ENCODE measurements at places on chromosomes 3 and 15. TPM values are rescaled to one million over a fixed set of nuclear protein-coding genes. Genes with fewer than 3 reads are reported as not detected.

Gene TERC
- 18.4 TPM for total RNA-seq

Gene SSUH2
- 0.15 TPM for total RNA-seq

- H3K4me1 ChIP-seq: peaks cover 3% of the 10 kb centered on the region
- H3K4me3 ChIP-seq: no peak overlapping the region
- no peak for DNase-seq
- H3K27me3 ChIP-seq: no peaks in the 10 kb centered on the region
- H3K36me3 ChIP-seq: peaks cover 14% of the 10 kb centered on the region
These were observed 24.1 kb downstream of the ZBTB38 start for GRCh38 chr3:141392416-141392815.

GRCh38 chr3:53243165-53243564 is 12.7 kb downstream of the TKT start:
- no peak overlapping the region for H3K27ac ChIP-seq
- H3K36me3 ChIP-seq: peaks cover 27% of the 10 kb centered on the region
- peaks cover 36% of the 10 kb centered on the region for H3K4me1 ChIP-seq
- no peak for DNase-seq
- H3K27me3 ChIP-seq: no peaks in the 10 kb centered on the region
- no peak overlapping the region for H3K4me3 ChIP-seq

DNA sequence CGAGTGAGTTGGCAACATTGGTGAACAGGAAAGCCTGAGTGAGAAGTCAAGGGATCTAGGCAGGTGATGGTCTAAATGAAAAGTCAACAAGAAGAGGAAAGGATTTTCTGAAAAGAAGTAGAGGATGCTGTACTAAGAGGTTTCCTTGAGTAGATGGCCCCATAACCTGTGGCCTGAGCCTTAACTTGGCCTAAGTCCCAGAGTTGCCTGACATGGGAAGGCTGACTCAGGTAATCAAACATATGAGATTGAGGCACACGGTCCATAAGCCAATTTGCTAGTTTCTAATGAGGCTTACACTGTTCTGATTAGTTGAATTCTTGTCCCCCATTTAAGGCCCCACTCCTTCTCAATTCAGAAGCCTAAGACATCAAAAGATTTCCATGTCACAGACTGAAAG is 262.5 kb upstream of the LMCD1 start:
- H3K27me3 ChIP-seq: no peaks in the 10 kb centered on the region
- no peak for DNase-seq
- H3K4me3 ChIP-seq: no peak overlapping the region
- H3K36me3 ChIP-seq: no peaks in the 10 kb centered on the region
- peaks cover 5% of the 10 kb centered on the region for H3K4me1 ChIP-seq

- no peaks in the 10 kb centered on the region for H3K4me1 ChIP-seq
- no peaks in the 10 kb centered on the region for H3K36me3 ChIP-seq
- H3K27me3 ChIP-seq: no peaks in the 10 kb centered on the region
- no peak for DNase-seq
- no peak overlapping the region for H3K4me3 ChIP-seq
These were observed 43.0 kb upstream of the NTRK3 start for GRCh38 chr15:88299497-88299896.

Gene CHL1
- total RNA-seq: 2.9 TPM

GRCh38 chr3:197592361-197593045 is 36.7 kb upstream of the BDH1 start:
- no peaks in the 10 kb centered on the region for H3K4me1 ChIP-seq
- no peak for DNase-seq
- H3K4me3 ChIP-seq: no peak overlapping the region
- no peaks in the 10 kb centered on the region for H3K27me3 ChIP-seq

DNA sequence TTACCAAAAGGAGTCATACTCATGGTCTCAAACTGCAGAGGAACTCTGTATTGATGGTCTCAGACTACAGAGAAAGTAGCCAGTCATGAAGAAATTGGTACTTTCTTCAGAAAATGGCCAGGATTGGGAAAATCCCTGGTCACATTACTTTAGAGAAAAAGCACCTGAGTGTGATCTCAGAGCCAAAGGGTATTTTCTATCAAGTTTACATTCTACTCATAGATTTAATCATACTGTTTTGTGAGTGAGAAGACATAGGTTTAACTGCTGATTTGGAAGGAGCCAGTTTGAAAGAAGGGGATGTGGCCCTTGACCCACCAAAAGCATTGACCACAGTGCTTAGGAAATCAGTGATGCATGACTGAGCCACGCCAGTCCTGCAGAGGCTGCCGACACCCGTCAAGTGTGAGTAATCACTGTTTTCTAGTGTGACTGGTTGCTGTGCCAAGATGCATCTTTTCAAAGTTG is 203.6 kb downstream of the AKAP13 start:
- no peaks in the 10 kb centered on the region for H3K36me3 ChIP-seq
- H3K27me3 ChIP-seq: no peaks in the 10 kb centered on the region
- H3K4me1 ChIP-seq: peaks cover 65% of the 10 kb centered on the region
